HepG2 (cell line): ENCODE measurements at places on chromosomes 5 and 9. TPM values are rescaled to one million over a fixed set of nuclear protein-coding genes. Genes with fewer than 3 reads are reported as not detected.

- no peaks in the 10 kb centered on the region for H3K4me1 ChIP-seq
- H3K36me3 ChIP-seq: no peaks in the 10 kb centered on the region
- no peak overlapping the region for H3K4me3 ChIP-seq
- H3K27me3 ChIP-seq: no peaks in the 10 kb centered on the region
- no peak for DNase-seq
Measured at GRCh38 chr5:91156242-91156641, 226.9 kb downstream of the ARRDC3 start.

DNA sequence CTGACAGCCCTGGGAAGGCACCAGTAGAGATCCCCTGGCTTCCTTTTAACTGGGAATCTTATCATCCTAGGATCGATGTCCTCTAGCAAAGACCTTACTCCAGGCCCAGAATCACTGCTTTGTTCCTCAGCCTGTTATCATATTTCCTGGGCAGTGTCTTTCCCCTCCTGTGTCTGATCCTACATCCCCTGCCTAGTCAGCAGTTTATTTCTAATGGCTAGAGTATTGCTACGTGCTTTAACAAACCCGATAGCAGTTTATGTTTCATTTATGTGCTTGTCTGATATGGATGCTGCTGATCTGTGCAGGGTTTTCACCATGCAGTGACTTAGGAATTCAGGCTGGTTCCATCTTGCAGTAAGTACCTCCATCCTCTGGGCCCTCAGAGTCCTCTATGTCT, 20.9 kb upstream of the BARX1 start:
- no peak for DNase-seq
- H3K4me3 ChIP-seq: no peak overlapping the region
- no peaks in the 10 kb centered on the region for H3K4me1 ChIP-seq
- H3K36me3 ChIP-seq: no peaks in the 10 kb centered on the region

- H3K4me3 ChIP-seq: no peak overlapping the region
- H3K36me3 ChIP-seq: no peaks in the 10 kb centered on the region
- no peaks in the 10 kb centered on the region for H3K27me3 ChIP-seq
- no peaks in the 10 kb centered on the region for H3K4me1 ChIP-seq
- DNase-seq: peak; percentile 4
Measured at GRCh38 chr5:82720213-82721086, 356.7 kb downstream of the TMEM167A start.

The C8G gene
- total RNA-seq: 2.0 and 4.9 TPM in 2 replicates

The STKLD1 gene
- total RNA-seq: 1.1 and 2.2 TPM in 2 replicates

The UBQLN1 gene
- 83.8 and 99.6 TPM in 2 replicates for total RNA-seq

DNA sequence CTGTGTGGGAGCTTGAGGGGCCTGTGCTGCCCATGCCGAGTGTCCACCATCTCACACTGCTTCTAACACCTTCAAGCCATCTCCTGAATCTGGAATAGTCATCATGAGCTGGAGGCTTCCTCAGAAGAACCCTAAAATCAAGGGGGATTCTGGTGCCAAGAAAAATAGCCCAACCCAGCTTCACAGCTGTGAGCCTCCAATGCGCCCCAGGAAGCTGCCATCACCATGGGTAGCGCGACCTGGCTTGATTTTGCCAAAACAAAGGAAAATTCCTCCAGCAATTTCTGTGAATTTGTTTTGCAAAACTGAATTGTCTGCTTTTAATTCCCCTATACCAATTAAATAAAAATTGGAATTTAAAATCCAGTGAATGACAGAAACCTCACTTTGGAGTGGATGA, 6.2 kb upstream of the TIFAB start:
- peaks cover 2% of the 10 kb centered on the region; the same call in 1 of the 2 replicates for H3K27me3 ChIP-seq
- no peak overlapping the region for H3K27ac ChIP-seq
- DNase-seq: no peak
- H3K36me3 ChIP-seq: no peaks in the 10 kb centered on the region
- no peak overlapping the region for H3K4me3 ChIP-seq

DNA sequence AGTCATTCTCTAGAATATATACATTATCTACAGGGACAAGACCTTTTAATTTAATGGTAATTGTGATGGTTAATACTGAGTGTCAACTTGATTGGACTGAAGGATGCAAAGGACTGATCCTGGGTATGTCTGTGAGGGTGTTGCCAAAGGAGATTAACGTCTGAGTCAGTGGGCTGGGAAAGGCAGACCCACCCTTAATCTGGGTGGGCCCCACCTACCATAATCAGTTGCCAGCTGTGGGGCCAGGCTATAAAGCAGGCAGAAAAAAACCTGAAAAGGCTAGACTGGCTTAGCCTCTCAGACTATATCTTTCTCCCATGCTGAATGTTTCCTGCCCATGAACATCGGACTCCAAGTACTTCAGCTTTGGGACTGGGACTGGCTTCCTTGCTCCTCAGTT, 112.2 kb upstream of the SMC2 start:
- no peak for DNase-seq
- no peak overlapping the region for H3K4me3 ChIP-seq
- no peaks in the 10 kb centered on the region for H3K36me3 ChIP-seq

The SLC23A1 gene
- 3.6 and 6.6 TPM in 2 replicates for total RNA-seq

DNA sequence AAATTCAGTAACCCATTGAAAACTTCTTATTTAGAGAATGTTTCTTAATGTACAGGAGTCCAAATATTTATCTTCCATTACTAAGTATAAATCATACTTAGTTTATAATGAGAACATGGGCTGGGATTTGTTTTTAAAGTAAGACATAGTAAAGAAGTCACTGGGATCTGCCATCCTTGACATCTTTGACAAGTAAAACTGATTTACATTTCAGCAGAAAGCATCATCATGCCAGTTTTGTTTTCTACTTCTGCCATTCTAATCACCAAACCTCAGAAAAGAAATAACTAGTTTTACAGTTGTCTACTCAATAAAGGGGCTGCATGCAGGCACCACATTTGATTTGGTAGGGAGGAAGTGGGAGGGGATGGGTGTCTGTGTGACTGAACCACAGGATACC, 221.7 kb upstream of the PPP1R2B start:
- no peaks in the 10 kb centered on the region for H3K4me1 ChIP-seq
- DNase-seq: no peak
- H3K27me3 ChIP-seq: no peaks in the 10 kb centered on the region
- no peak overlapping the region for H3K4me3 ChIP-seq
- H3K27ac ChIP-seq: no peak overlapping the region
- no peaks in the 10 kb centered on the region for H3K36me3 ChIP-seq

- H3K27me3 ChIP-seq: no peaks in the 10 kb centered on the region
- no peaks in the 10 kb centered on the region for H3K36me3 ChIP-seq
- H3K4me1 ChIP-seq: no peaks in the 10 kb centered on the region
- H3K27ac ChIP-seq: no peak overlapping the region
Measured at GRCh38 chr9:15813076-15813475, 260.2 kb downstream of the CCDC171 start.

The WDR38 gene
- total RNA-seq: not detected in 2 replicates

DNA sequence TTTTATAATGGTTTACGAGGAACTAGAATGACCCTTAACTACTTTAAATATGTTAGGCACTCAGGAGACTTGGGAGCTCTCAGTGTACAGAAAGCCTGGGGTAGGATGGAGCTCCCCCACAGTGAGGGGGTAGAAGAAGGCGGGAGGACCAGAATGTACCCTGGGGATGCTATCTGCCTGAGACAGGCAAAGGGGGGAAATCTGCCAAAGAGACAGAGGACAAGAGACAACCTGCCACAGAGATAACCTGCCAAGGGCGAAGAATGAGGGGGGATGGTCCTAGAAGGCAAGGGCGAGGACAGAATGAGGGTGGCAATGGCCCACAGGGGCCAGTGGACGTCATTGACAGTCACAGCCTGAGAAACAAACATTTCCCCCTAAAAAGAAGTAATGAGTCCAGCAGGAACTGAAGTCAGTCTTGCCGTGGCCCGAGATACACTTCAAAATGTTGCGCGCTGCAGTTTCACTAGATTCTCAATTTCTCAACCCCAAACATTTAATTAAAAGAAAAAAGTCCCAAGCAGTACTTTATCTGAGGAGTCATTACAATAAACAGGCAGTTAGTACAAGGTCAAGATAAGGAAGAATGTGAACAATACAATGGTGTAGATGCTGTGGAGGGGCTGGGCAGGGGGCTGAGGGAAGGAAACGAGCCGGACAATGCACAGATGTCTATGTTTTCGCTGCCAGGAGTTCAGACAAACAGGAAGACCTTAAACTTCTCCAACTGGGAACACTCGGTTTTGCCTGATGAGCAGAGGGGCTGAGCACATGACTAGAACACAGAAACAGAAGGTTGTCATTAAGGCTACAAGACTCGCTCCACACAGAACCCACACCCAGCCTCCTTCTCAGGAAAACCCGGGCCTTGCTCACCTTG, 125.0 kb downstream of the LHFPL2 start:
- peaks cover 53% of the 10 kb centered on the region for H3K4me1 ChIP-seq
- DNase-seq: no peak
- H3K36me3 ChIP-seq: no peaks in the 10 kb centered on the region
- H3K4me3 ChIP-seq: no peak overlapping the region
- no peak overlapping the region for H3K27ac ChIP-seq
- no peaks in the 10 kb centered on the region for H3K27me3 ChIP-seq

The FAM120A gene
- total RNA-seq: 41.3 and 41.8 TPM in 2 replicates

DNA sequence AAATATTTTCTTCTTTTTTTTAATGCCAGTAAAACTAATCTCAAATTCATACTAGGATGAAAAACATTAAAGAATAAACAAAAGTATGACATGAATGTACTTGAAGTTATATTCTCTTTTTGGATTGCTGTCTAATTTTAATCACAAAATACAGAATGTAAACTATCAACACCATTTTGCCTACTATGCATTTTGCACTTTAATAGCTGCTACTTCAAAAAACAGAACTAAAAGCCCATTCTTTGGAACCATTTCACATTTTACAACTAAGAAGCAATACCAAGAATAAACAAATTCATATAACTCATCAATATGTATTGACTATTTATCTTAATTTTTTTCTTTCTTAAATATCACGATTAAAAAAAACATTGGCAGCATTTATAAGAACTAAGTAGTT, 58.1 kb downstream of the ADAMTS6 start:
- H3K36me3 ChIP-seq: no peaks in the 10 kb centered on the region
- H3K4me3 ChIP-seq: no peak overlapping the region
- DNase-seq: no peak
- H3K27ac ChIP-seq: no peak overlapping the region
- H3K27me3 ChIP-seq: no peaks in the 10 kb centered on the region

- peaks cover 68% of the 10 kb centered on the region for H3K4me1 ChIP-seq
- no peaks in the 10 kb centered on the region for H3K27me3 ChIP-seq
- H3K4me3 ChIP-seq: no peak overlapping the region
- no peaks in the 10 kb centered on the region for H3K36me3 ChIP-seq
- no peak overlapping the region for H3K27ac ChIP-seq
- DNase-seq: no peak
Measured at GRCh38 chr9:127796852-127797370, 5.8 kb upstream of the FPGS start.

GRCh38 chr5:10233505-10233904, 16.2 kb downstream of the ATPSCKMT start:
- no peak overlapping the region for H3K27ac ChIP-seq
- H3K36me3 ChIP-seq: no peaks in the 10 kb centered on the region; the same call in 1 of the 2 replicates
- no peaks in the 10 kb centered on the region for H3K4me1 ChIP-seq

- no peaks in the 10 kb centered on the region for H3K36me3 ChIP-seq
- no peak for DNase-seq
- peaks cover 9% of the 10 kb centered on the region; the same call in 1 of the 2 replicates for H3K4me1 ChIP-seq
- H3K27me3 ChIP-seq: no peaks in the 10 kb centered on the region
Measured at GRCh38 chr5:120988491-120988890, 524.4 kb downstream of the PRR16 start.

- H3K4me1 ChIP-seq: no peaks in the 10 kb centered on the region
- no peak overlapping the region for H3K27ac ChIP-seq
- no peak for DNase-seq
- H3K36me3 ChIP-seq: no peaks in the 10 kb centered on the region
Measured at GRCh38 chr5:81907012-81907635, 64.7 kb upstream of the ATG10 start.

DNA sequence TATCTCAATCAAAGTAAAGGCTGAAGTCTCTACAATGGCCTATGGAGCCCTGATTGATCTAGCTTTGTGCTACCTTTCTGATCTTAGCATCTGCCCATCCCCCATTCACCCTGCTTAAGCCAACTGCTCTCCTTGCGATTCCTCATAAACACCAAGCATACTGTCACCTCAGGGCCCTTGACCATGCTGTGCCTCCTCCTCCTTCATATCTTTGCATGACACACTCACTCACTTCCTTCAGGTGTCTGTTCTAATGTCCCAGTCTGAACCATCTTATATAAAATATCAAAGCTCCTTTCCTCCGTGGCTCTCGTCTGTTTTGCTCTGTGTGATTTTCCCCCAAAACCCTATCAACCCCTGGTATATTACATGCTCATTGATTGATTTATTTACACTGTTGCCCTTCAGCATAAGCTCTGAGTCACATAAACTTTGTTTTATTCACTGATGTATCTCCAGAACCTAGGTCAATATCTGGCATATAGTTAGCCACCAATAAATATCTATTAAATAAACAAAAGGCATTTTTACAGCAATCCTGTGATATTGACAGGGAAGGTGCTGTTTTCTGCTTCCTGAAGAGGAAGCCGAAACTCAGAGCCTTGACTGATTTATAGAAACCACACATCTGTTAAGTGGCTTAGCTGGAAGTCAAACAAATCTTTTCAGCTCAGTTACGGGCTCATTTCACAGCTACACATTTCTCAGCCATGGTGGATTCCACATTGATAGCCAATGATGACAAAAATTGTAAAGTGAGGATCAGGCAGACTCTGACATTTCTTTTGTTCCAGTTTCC, 103.6 kb downstream of the BOD1 start:
- no peaks in the 10 kb centered on the region for H3K36me3 ChIP-seq
- H3K27me3 ChIP-seq: peaks cover 7% of the 10 kb centered on the region; the same call in 1 of the 3 replicates
- no peak for DNase-seq
- no peaks in the 10 kb centered on the region for H3K4me1 ChIP-seq

GRCh38 chr5:1031306-1031959, 22.8 kb downstream of the NKD2 start:
- no peak overlapping the region for H3K4me3 ChIP-seq
- H3K4me1 ChIP-seq: no peaks in the 10 kb centered on the region
- H3K36me3 ChIP-seq: no peaks in the 10 kb centered on the region
- no peak for DNase-seq
- H3K27ac ChIP-seq: no peak overlapping the region

The ZFP2 gene
- total RNA-seq: 0.13 and 0.27 TPM in 2 replicates
